ENCODE measurements at places on chromosomes 5 and 9.

GRCh38 chr5:77629509-77630113, 8.9 kb downstream of the OTP start:
- no peak for DNase-seq

- no peak for DNase-seq
Measured at GRCh38 chr5:2511126-2511525, 240.4 kb downstream of the IRX2 start.

DNA sequence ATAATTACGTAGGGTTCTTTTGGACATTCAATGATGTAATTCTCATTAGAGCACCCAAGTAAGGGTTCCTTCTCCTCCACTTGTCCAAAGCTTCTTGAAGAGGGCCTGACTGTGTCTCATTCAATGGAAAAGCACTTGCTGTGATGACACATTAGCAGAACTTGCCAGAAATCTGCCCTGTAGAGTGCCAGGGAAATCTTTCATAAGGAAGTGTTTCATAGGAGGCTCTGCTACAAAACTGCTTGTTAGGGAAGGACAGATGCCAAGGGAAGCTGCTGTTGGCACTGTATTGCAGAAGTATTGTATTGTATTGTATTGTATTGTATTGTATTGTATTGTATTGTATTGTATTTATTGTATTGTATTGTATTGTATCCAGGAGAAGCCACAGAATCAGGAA, 45.5 kb upstream of the MPDZ start:
- DNase-seq, result no peak

GRCh38 chr5:118723021-118723338, 265.4 kb downstream of the DTWD2 start:
- no peak for DNase-seq

- DNase-seq, result no peak
Measured at GRCh38 chr9:101375546-101375945, 9.3 kb downstream of the BAAT start.

DNA sequence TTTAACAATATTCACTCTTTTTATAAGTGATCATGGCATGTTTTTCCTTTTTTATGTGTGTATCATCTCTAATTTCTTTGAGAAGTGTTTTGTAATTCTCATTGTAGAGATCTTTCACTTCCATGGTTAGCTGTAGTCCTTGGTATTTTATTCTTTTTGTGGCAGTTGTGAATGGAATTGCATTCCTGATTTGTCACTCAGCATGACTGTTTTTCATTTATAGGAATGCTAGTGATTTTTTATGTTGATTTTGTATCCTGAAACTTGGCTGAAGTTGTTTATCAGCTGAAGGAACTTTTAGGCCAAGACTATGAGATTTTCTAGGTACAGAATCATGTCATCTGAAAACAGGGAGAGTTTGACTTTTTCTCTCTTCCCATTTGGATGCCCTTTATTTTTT, 13.1 kb upstream of the SPINK13 start:
- no peak for DNase-seq

DNA sequence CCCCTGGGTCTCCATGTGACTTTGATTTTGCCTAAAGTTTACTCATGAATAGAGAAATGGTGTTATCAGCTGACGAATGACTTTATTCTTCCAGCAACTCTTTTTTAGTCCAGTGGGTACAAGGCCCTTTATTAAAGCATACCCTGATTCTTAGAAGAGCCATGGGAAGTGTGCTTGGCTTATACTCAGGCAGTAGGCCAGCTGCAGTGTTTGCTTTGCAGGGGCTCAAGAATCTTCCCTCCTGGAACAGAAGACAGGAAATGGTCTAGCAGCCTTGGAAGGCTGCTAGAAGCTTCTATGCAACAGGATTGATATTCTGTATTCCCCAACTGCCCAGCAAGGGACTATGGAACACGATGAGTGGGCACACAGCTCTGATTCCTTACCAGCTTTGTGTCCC, 73.4 kb upstream of the PLPP6 start:
- no peak for DNase-seq

GRCh38 chr5:59104400-59105127, 521.7 kb downstream of the RAB3C start:
- DNase-seq, result no peak
